T-helper 17 cell (primary cell): ENCODE measurements at places on chromosomes 3 and 15. TPM values are rescaled to one million over a fixed set of nuclear protein-coding genes. Genes with fewer than 3 reads are reported as not detected.

Gene RBPMS2
- total RNA-seq = 1.1 TPM

Gene GRK7
- 0.20 TPM for total RNA-seq

Gene COL8A1
- total RNA-seq = not detected

Gene LRRC31
- total RNA-seq = not detected
